ENCODE measurements at places on chromosomes 7 and 10. TPM values are rescaled to one million over a fixed set of nuclear protein-coding genes. Genes with fewer than 3 reads are reported as not detected.

Gene DPYSL4
- 2.2 TPM for total RNA-seq

Gene TMEM26
- not detected for total RNA-seq

Gene TAS2R41
- total RNA-seq: not detected

Gene ZMYND11
- 41.3 TPM for total RNA-seq

Gene CHCHD1
- total RNA-seq: 35.3 TPM

Gene SCART1
- 2.0 TPM for total RNA-seq

Gene PRLHR
- total RNA-seq: not detected

GRCh38 chr7:133773601-133774000, 353.5 kb upstream of the LRGUK start:
- H3K27ac ChIP-seq: no peak overlapping the region
- DNase-seq: no peak
- H3K4me3 ChIP-seq: no peak overlapping the region
- peaks cover 6% of the 10 kb centered on the region for H3K4me1 ChIP-seq
- H3K27me3 ChIP-seq: no peaks in the 10 kb centered on the region

GRCh38 chr10:4062072-4062471, 277.1 kb upstream of the KLF6 start:
- H3K4me3 ChIP-seq: no peak overlapping the region
- H3K4me1 ChIP-seq: peaks cover 46% of the 10 kb centered on the region
- H3K27me3 ChIP-seq: no peaks in the 10 kb centered on the region
- H3K27ac ChIP-seq: no peak overlapping the region
- DNase-seq: no peak

DNA sequence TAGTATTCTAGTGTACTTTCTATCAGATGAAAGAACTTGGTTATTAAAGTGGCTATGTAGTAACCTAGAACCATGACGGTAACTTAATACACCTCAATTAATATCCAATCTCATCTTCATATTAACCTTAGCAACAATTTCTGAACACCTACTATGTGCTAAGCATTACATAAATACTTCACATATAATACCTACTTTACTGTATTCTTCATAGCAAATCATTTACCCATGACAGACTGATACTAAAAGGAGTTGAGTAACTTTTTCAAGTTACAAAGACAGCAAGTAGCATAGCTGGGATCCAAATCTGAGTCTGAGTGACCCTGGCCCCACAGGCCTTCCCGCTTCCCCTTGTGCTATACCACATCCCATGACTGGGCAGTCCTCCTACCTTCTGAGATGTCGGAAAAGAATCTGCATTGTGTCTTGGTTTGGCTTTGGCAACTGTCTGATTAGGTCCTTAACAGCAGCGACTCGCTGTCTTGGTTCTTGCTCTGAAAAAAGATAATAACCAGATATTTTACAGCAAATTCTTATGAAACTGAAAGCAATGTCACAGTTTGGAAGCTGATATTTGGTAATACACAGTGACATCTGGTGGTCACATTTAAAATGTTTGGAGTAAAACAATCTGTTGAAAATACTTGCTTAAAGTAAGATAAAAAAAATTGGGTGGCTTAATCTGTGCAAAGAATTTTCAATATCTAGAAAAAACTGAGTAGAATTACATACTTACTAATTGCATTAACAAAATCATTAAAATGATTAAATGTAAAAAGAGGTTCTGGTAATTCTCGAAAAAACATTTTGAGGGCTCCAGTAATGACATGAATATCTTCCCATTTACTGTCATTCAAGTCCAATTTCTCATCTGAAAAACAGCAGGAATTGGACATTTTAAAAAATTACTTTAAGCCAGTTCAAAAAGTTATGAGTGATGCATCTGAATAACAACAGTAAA, 120.1 kb downstream of the ARHGAP12 start:
- peak overlapping the region; percentile 53 for H3K4me3 ChIP-seq
- H3K27me3 ChIP-seq: no peaks in the 10 kb centered on the region
- peaks cover 7% of the 10 kb centered on the region for H3K4me1 ChIP-seq
- no peaks in the 10 kb centered on the region for H3K36me3 ChIP-seq

DNA sequence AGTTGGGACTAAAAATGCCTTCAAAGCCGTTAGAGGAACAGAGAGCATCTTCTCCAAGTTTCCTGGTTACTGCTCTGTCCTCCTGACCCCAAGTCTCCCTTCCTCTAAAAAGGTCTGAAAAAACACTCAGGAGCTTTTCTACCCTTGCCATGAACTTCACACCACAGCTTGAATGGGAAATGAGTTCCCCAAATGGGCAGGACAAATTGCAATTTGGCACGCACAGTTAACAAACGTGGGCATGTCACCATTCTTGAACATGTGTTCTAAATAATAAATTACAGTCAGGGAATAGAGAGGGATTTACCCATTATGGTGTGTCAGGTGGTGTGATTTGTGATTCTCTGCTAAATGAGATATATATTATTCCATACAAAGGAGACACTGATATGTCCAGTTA, 91.2 kb upstream of the WNT16 start:
- no peaks in the 10 kb centered on the region for H3K36me3 ChIP-seq
- no peak overlapping the region for H3K27ac ChIP-seq
- no peak overlapping the region for H3K4me3 ChIP-seq
- H3K4me1 ChIP-seq: no peaks in the 10 kb centered on the region
- H3K27me3 ChIP-seq: no peaks in the 10 kb centered on the region

GRCh38 chr7:148434181-148434757, 156.3 kb upstream of the C7orf33 start:
- no peaks in the 10 kb centered on the region for H3K36me3 ChIP-seq
- DNase-seq: no peak
- H3K27me3 ChIP-seq: peaks cover 3% of the 10 kb centered on the region
- H3K4me1 ChIP-seq: no peaks in the 10 kb centered on the region
- H3K4me3 ChIP-seq: no peak overlapping the region

- H3K36me3 ChIP-seq: peaks cover 9% of the 10 kb centered on the region
- peaks cover 5% of the 10 kb centered on the region for H3K4me1 ChIP-seq
- no peak overlapping the region for H3K4me3 ChIP-seq
- no peak overlapping the region for H3K27ac ChIP-seq
- DNase-seq: no peak
Observed at GRCh38 chr7:139004321-139005090, 23.3 kb upstream of the KIAA1549 start.

DNA sequence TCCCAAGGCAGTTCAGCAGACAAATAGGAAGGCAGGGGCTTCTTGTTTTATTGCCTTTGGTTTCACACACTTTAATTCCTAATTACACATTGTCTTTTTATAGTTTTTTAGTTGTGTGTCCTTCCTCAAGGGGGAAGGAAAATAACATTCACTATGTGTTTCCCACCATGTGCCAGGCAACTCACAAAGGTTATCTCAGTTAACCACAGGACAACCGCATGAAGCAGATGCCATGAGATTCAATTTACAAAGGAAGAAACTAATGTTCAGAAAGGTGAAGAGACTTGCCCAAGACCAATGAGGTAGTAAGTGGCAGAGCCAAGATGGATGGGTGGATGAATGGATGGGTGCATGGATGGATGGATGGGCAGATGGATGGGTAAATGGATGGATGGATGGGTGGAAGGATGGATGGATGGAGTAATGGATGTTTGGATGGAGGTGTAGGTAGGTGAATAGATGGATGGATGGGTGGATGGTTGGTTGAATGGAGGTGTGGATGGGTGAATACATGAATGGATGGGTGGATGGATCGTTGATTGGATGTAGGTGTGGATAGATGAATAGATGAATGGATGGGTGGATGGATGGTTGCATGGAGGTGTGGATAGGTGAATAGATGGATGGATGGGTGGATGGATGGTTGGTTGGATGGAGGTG, 77.9 kb downstream of the ARHGAP22 start:
- DNase-seq: no peak
- H3K27ac ChIP-seq: no peak overlapping the region
- peaks cover 52% of the 10 kb centered on the region for H3K27me3 ChIP-seq
- H3K4me3 ChIP-seq: no peak overlapping the region
- no peaks in the 10 kb centered on the region for H3K36me3 ChIP-seq
- H3K4me1 ChIP-seq: peaks cover 2% of the 10 kb centered on the region

- H3K27ac ChIP-seq: no peak overlapping the region
- H3K4me3 ChIP-seq: no peak overlapping the region
- no peaks in the 10 kb centered on the region for H3K4me1 ChIP-seq
Observed at GRCh38 chr7:1693991-1694524, 24.0 kb downstream of the ELFN1 start.

- H3K27ac ChIP-seq: no peak overlapping the region
- H3K27me3 ChIP-seq: peaks cover 22% of the 10 kb centered on the region
- no peaks in the 10 kb centered on the region for H3K36me3 ChIP-seq
- peaks cover 32% of the 10 kb centered on the region for H3K4me1 ChIP-seq
- DNase-seq: peak; percentile 62
- H3K4me3 ChIP-seq: peak overlapping the region; percentile 34
Observed at GRCh38 chr10:102408728-102409603, 9.6 kb downstream of the PSD start.

GRCh38 chr7:33503736-33504135, 374.4 kb downstream of the BBS9 start:
- H3K4me3 ChIP-seq: no peak overlapping the region
- H3K27me3 ChIP-seq: no peaks in the 10 kb centered on the region
- H3K27ac ChIP-seq: no peak overlapping the region
- no peaks in the 10 kb centered on the region for H3K36me3 ChIP-seq

- H3K4me1 ChIP-seq: no peaks in the 10 kb centered on the region
- H3K36me3 ChIP-seq: no peaks in the 10 kb centered on the region
- no peak for DNase-seq
- no peak overlapping the region for H3K27ac ChIP-seq
Observed at GRCh38 chr10:5070648-5071410, 23.4 kb upstream of the AKR1C3 start.

DNA sequence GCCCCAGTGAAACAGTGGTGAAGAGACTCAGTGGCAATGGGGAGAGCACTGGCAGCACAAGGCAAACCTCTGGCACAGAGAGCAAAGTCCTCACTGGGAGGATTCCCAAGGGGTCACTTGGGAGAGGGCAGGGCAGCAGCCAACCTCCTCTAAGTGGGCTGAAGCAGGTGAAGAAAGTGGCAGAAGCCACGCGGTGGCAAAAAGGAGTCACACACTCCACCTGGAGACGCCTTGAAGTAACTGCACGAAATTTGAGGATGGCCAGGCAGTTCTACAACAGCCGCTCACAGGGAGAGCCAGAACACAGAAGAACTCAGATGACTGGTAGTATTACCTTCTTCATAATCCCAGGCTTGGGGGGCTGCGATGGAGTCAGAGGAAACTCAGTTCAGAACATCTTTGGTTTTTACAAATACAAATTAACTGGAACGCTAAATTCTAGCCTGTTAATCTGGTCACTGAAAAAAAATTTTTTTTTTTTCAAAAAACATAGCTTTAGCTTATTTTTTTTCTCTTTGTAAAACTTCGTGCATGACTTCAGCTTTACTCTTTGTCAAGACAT, 574 bp upstream of the IL6 start:
- H3K27ac ChIP-seq: peak overlapping the region; percentile 63
- peaks cover 30% of the 10 kb centered on the region for H3K27me3 ChIP-seq
- peaks cover 60% of the 10 kb centered on the region for H3K4me1 ChIP-seq
- DNase-seq: peak; percentile 76

DNA sequence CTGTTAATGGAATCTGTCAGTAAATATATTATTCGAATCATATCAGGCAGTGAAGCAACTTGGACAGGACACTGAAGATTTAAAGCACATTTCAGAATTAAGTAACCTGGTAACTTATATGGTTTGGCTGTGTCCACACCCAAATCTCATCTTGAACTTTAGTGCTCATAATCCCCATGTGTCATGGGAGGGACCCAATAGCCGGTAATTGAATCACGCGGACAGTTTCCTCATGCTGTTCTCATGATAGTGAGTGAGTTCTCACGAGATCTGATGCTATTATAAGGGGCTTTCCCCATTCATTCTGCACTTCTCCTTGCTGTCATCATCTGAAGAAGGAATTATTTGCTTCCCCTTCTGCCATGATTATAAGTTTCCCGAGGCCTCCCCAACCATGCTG, 83.2 kb upstream of the COL1A2 start:
- no peaks in the 10 kb centered on the region for H3K27me3 ChIP-seq
- H3K36me3 ChIP-seq: no peaks in the 10 kb centered on the region
- DNase-seq: no peak
- no peaks in the 10 kb centered on the region for H3K4me1 ChIP-seq

DNA sequence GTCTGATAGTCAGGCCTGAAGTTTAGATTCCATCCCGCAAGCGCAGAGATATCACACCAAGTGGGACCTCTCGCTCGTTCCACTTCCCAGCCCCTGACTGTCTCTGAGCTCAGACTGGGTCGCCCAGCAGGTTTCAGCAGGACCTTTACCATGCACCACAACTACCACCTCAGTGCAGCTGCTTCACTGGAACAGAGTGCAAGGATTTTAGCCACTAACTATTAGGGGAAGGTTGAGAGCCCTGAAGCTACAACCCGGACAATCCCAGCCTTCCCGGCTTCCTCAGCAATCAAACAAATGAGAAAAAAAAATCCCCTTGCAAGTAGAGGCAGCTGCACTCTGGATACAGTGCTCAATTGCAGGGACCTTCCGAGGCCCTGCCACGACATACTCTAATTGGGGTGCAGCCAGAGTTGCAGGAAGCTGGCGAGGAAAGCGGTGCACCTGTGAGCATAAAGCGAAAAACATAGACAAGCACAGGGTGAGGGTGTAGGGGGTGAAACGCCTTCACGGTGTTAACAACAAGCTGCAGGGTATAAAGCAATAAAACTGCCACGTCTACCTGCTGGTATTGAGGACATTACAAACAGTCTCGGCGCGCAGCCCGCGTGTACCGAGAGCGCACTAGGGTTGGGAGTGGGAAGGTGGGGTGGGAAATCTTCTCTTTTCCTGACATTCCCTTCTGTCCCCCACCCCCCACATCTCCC, 2.6 kb upstream of the DLX6 start:
- H3K4me3 ChIP-seq: peak overlapping the region; percentile 18
- H3K27me3 ChIP-seq: peaks cover 80% of the 10 kb centered on the region
- no peak for DNase-seq
- H3K36me3 ChIP-seq: peaks cover 5% of the 10 kb centered on the region
- H3K27ac ChIP-seq: peak overlapping the region; percentile 55

DNA sequence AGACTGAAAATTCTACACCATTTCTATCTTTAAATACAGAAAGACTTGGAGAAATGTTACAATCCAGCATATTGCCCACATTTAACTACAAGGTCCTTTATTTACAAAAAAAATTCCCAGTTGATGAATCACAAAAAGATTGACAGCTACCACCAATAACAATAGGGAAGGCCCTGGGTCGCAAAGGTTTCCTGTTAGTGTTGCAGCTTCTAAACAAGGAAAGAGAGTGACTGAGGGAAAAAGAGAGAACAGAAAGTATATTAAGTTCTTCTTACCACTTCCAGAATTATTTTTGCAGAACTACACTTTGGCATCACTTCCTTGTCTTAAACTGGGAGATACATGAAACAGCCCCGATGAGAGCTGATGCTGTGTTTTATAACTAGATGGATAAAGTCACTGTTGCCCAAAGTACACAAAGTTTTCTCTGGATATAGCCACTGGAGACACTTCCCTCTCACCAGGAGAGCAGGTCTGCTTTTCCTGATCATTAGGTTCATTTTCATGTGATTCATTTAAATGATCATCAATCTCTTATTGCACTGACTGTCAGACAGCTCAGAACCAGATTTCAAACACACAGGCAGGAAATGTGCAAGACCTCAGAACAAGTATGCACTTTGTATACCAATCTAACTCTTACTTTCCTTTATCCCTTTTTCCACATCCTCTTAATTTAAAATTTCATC, 57.0 kb downstream of the SHTN1 start:
- H3K36me3 ChIP-seq: no peaks in the 10 kb centered on the region
- no peak overlapping the region for H3K27ac ChIP-seq
- no peaks in the 10 kb centered on the region for H3K4me1 ChIP-seq
- no peaks in the 10 kb centered on the region for H3K27me3 ChIP-seq
- DNase-seq: no peak
- H3K4me3 ChIP-seq: no peak overlapping the region

GRCh38 chr7:85068799-85069198, 118.1 kb downstream of the SEMA3D start:
- no peaks in the 10 kb centered on the region for H3K4me1 ChIP-seq
- no peaks in the 10 kb centered on the region for H3K36me3 ChIP-seq
- H3K4me3 ChIP-seq: no peak overlapping the region
